ENCODE measurements at places on chromosomes 1 and 21.

- DNase-seq: no peak
Measured at GRCh38 chr1:245869847-245870246, 637.2 kb downstream of the SMYD3 start.

DNA sequence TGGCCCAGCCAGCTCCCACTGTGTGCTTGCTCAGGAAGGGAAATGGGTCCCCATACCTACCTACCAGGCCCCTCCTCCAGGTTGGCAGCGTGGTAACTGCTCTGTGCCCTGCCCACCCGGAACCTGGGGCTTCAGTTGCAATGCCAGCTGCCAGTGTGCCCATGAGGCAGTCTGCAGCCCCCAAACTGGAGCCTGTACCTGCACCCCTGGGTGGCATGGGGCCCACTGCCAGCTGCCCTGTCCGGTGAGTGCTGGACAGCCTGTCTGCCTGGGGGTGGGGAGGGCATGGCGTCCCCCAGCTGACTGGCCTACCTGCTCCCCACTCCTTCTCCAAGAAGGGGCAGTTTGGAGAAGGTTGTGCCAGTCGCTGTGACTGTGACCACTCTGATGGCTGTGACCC is 10.8 kb upstream of the LRRC71 start:
- peak; percentile 17 for DNase-seq

DNA sequence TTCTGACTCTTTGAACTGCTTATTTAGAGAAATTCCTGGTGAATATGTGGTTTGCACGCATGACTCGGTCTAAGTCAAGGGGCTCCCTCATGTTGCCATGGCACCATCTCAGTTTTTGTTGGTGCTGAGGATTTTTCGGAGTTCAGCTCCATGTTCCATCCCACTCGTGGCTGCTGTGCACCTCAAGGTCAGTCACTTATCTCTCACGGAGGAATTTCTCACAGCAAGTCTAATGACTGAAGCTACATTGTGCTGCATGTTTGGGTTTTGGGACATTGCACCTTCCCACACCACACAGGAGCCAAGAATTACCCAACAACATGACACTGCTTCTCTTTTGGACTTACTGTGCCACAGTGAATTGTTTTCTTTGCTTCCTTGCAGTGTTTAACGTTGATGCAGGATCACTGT is 269.9 kb downstream of the NCAM2 start:
- no peak for DNase-seq

GRCh38 chr1:9763914-9764313 is 59.9 kb downstream of the CLSTN1 start:
- DNase-seq: no peak

DNA sequence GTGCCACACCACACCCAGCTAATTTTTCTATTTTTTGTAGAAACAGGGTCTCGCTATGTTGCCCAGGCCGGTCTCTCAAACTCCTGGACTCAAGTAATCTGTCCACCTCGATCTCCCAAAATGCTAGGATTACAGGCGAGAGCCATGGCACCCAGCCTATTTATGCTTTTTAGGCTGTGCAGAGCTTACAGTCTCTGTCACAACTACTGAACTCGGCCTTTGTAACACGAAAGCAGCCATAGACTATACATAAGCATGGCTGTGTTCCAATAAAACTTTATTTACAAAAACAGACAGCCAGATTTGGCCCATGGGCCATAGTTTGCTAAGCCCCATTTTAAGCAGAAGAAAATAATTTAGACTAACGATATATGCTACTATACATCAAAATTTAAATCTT is 54.4 kb downstream of the NID1 start:
- DNase-seq: no peak

- DNase-seq: no peak
Measured at GRCh38 chr1:105243411-105243810, 1493.7 kb downstream of the AMY1C start.

GRCh38 chr1:184197831-184198230 is 146.3 kb downstream of the TSEN15 start:
- no peak for DNase-seq

GRCh38 chr1:116943438-116943837 is 33.7 kb downstream of the PTGFRN start:
- DNase-seq: no peak

DNA sequence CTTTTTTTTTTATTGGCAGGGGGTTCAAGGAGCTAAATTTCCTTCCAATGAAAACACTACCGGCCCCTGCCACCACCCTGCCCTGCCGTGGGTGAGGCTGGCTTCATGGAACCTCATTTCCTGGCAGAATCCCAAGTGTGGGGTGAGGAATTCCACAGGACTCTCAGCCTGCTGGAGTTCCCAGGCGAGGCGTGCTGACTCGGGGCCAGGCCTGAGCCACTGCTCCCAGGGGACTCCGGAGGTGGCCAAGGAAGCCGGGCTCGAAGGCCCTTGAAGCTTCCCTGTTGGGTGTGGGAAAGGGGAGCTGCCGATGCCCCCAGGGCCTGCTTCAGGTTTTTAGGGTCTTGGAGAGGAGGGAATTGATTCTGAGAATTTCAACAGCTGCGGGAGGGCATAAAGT is 95.3 kb upstream of the ACTRT2 start:
- DNase-seq: no peak

- DNase-seq: no peak
Measured at GRCh38 chr1:51734896-51735745, 118.2 kb downstream of the OSBPL9 start.

DNA sequence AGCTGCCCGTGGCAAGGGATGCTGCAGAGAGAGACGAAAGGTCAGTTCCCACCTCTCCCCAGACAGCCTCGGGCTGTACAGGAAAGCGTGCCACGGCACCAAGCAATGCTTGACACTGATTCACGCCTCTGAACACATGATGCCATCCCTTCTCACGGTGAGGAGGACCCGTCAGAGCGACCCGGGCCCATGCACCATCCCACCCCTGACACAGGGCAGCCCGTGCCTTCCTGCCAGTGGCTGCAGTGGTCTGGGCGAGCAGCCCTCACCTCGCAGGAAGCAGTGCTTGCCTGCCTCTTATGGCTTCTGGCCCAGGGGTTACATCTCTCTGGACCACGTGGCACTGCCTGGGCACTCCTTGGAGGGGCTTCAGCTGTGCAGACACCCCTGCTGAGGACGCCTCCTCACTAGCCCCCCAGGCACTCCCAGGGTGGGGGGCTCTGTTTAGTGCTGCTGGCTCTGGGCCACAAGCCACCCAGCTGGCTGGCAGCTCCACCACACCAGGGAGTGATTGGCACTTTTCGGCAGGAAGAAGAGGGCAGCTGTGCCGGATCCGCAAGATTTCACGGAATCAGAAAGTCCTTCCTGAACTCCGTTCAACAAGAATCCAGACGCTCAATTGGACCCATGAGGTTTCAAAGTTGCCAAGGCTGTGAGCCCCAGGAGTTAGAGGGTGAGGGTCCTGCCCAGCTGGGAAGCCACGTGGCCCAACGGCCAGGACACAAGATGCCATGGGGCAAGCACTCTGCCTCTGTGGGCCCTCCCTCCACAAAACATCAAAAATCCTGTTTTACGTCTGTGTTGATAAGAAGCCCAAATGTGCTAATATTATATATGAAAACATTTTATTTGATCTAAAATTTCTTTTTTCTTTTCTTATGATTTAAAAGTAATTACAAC is 34.8 kb upstream of the SLC19A1 start:
- no peak for DNase-seq

DNA sequence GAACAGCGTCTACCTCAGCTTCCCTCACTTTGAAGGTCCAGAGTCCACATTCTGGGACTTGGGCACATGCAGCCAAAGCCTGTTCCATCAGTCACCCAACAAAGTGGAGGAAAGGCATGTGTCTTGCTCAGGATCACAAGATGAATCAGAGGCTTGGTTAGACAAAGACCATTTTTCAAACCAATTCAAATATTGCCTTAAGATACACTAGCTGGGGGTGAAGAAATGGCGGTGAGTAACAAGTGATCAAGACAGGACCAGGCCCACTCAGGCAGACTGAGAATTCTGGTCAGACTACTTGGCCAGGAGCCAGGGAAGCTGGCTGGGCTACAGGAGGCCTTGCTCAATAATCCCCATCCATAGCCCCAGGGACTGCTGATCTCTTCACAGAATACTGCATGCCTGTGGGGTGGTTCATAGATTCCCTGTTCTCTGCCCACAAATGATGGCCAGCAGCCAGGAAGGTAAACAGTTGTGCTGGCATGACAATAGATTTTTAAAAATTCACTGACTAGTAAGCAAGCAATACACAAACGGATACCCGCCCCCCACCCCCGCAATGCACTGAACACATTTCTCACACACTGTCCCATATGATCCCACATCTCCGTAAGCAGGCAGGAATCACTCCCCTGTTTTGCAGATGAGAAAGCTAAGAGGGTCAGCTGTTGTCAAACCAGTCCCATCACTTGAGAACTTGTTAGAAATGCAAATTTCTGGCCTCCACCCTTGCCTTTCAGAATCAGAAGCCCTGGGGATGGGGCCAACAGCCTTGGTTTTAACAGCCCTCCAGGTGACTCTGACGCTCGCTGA is 27.2 kb downstream of the ERI3 start:
- peak; percentile 50 for DNase-seq

GRCh38 chr1:111199329-111199728 is 1.1 kb downstream of the DENND2D start:
- DNase-seq: no peak

DNA sequence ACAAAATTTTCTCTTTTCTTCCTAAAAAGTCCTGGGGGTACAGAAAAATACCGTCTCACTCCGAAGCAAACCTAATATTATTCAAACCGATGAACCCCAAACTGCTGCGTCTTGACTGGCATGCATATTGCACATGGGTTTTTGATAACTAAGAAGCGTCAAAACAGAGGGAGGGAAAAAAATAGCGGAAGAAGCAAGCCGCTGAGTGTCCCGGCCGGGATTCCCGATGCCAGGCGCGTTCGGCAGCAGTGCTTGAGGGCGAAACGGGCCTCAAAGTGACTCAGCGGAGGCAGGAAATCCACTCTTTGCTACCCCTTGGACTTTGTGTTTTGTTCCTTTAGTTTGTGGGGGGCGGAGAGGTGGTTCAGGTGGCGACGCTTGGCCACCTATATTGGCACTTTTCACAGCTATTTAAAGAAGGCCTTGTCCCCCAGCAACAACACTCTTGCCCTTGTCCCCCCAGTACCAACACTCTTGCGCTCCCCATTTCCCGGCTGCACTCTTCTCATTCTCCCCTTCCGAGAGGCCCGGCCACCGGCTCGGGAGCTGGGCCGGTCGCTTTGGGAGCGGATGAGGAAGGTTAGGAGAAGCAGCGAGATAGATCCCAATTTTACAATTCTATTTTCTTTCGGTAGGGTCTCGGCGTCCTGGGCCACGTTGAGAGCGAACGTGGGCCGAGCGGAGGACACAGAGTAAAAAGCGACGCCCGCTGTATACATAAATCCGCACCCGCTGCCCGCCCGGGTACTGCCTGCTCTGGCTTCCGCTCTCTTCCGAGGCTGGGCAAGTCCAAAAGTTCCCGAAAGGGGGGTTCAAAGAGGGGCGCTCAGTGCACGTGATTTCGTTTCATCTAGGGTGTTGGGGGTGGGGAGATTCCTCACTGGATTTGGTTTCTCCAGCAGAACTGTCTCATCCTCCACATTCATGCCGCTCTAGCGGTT is 2.5 kb downstream of the LMX1A start:
- no peak for DNase-seq

- DNase-seq: no peak
Measured at GRCh38 chr21:42069327-42069726, 1.8 kb upstream of the UMODL1 start.

DNA sequence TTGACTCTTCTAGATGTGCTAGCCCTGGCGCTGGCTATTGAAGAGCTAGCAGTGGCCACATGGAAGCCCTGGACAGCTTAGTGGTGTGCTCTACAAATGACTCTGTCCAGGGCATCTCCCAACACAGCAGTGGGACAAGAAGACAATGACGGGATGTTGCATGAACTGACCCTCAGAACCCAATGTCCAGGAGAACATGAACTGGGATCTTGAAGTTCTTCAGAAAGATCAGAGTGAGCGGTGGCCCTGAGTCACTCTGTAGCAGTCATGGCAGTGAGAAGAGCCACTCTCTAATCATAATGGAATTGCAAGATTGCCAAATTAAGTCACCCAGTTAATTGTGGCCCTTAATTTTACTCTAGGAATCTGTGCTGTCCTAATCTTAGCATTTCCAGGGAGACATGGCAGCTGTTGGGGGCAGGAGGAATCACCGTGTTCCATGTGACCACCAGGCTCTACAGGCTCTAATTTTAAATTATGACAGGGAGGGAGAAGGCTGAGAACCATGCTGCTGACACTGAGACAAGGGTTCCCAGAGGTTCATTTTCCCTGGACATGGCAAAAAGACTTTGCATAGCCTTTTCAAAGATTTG is 10.2 kb upstream of the OBSCN start:
- no peak for DNase-seq

GRCh38 chr1:58057826-58058225 is 488.7 kb downstream of the OMA1 start:
- no peak for DNase-seq

DNA sequence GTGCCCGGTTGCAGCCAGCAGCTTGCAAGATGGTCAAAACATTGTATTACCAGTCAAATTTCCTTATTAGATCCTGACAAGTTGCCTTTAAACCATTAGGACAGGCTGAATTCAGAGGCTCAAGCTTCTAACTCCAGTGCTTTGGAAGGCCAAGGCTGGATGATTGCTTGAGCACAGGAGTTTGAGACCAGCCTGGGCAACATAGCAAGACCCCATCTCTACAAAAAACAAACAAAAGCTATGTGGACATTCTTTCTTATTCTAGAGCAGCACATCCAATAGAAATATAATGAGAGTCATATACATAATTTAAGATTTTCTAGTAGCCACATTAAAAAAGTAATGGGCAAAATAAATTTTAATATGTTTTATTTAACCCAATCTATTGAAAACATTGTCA is 149.3 kb downstream of the RUNX1 start:
- DNase-seq: no peak

GRCh38 chr1:110967256-110967655 is 3.5 kb upstream of the LRIF1 start:
- DNase-seq: no peak

DNA sequence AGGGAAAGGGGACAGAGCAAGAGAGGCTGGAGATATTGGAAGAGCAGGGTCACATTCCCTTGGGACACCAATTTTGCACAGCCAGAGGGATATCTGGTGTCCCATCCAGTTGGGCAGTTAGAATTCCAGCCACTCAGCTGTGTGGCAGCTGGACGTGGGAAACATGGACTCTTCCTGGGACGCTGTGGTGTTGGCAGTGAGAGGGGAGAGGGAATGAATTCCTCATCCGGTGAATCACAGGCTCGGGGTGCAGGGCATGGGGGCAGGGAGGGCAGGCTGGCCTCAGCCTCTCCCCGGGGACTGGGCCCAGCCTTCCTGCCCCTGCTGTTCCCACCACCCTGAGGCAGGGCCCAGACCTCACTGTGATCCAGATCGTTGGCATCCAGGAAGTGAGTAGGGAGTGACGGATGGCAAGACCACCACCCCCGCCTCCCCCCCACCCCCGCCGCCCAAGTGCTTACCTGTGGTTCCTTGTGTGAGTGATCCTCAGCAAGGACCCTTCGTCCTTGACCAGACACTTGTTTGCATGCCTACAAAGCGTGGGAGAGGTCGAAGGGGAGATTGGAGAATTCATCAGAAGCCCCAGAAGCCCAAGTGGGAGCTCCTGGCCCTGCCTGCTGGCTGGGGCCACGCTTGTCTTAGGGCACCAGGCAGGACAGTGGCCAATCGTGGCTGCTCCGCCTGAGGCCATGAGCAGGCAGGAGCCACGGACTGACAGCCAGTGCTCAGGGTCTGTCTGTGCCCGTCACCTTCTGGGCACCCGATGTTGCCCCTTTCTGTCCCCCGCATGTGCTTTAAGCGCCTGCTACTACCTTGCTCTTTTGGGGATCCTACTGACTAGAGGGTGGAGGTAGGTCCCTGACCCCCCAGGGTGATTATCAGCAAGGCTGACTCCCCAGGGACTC is 8.7 kb downstream of the WNT3A start:
- no peak for DNase-seq
